ENCODE measurements at places on chromosomes 3 and 15.

DNA sequence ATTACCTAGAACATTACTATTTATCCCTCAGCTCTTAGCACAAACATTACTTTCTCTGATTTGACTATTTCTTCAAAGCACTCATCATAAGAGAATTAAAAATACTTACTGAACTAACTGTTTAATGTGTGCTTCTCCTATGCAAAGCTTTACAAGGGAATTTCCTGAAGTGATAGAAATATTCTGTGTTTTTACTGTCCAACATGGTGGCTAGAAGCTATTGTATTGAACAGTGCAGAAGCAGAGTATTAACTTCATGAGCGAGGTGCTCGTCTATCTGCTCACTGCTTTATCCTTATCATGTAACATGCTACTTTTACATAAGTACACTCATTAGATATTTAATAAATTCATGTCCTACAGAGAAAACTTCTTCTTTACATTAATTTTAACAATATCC is 239.1 kb downstream of the ISL2 start:
- DNase-seq, result no peak

GRCh38 chr3:58998476-58999117 is 51.2 kb downstream of the CFAP20DC start:
- no peak for DNase-seq

DNA sequence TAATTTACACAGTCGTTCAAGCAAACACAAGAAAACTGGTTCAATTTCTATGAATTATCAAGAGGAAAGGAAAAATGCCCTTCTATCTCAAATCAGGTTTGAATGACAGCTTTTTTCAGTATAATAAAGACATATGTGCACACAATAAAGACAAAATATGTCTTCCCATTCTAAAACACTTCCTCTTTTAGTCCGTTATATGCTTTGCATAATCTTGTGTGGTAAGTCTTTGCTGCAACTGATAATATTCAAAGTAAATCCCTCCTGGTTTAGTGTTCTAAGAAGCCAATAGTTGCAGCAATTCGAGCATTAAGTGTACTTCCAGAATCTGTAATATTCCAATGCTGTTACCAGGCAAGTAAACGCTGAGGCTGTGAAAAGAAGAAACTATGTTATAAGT is 43.7 kb upstream of the MAPKBP1 start:
- no peak for DNase-seq

- DNase-seq, result no peak
Measured at GRCh38 chr15:78985859-78986475, 41.1 kb upstream of the CTSH start.

DNA sequence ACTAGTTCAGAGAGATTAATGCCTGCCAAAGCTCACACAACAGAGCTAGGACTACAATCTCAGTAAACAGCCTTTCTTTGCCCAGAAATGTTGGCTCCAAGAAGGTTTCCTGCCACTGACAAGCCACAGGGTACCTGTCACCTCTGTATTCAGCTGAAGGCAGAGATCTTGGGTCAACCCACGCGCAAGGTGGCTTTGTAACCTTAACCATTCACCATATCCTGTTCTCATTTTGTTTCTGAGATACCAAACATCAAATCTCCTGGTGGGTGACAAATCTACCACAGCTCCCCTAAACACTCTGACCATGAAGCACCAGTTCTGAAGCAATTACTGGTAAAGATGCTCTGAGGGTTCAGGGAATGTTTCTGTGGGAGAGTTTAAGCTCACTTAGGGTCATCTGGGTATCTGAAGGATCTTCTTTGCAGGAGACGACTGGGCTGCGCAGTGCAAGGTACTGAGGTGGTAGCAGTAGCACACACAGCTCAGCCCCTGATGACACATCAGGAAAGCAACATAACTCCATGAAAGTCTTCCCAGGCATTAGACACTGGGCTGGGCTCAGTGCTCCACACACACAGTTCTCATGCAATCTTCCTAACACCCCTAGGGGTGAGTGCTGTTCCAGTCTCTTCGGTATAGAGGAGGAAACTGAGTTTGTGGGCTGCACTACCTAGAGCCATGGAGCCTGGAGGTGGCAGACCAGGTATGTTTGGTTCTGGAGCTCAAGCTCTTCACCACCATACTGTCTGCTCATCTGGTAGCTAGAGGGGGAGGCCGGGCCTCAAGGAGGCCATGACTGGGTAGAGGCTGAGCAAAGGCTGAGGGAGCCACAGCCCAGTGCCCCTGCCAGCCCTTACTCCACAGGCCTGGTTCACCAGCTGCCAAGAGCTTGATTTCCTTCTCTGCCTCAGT is 7.7 kb downstream of the CXCR6 start:
- DNase-seq, result no peak

DNA sequence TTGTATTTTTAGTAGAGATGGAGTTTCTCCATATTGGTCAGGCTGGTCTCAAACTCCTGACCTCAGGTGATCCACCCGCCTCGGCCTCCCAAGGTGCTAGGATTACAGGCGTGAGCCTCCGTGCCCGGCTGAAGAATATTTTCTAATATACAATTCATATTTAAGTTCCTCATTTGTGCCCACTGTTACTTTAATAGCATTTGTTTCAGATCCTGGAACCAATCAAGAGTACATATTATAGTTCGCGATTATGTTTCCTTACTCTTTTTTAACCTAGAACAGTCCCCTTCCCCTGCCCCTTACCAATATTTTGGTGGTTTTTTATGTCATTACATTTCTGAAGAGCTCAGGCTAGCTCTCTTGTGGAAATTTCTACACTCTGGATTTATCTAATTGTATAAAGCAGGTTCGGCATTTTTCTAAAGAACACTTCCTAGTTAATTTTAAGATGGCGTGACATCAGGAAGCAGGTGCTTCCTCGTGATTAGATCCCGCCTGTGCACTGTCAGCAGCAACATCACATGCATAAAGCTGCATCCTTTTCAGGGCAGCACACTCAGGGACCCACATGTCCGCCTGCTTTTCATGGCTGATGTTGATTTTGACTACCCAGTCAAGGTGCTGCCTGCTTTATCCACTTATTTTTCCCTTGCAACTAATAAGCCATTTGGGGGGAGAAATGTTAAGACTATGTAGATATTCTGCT is 88.7 kb upstream of the EPHB3 start:
- no peak for DNase-seq

DNA sequence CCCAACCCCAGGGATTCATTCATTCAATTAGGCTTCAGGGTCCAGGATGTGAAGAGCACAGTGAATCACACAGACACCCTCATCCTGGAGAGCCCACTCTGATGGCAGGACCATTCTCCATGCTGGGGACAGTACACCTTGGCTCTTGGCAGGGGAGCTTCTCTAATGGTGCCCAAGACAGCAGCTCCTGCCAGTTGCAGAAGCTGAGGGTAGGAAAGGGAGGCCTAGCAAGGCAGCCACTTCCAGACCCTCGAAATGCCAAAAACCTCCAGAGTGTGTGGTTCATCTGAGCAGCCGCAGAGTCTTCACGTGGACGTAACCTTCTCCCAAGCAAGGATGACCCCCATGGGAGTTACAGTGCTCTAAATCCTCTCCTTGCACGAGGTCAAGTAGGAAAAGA is 186.2 kb downstream of the XXYLT1 start:
- DNase-seq, result no peak

All from glutamatergic neuron (in vitro differentiated cells).